ENCODE measurements at places on chromosomes 2 and 18. TPM values are rescaled to one million over a fixed set of nuclear protein-coding genes. Genes with fewer than 3 reads are reported as not detected.

DNA sequence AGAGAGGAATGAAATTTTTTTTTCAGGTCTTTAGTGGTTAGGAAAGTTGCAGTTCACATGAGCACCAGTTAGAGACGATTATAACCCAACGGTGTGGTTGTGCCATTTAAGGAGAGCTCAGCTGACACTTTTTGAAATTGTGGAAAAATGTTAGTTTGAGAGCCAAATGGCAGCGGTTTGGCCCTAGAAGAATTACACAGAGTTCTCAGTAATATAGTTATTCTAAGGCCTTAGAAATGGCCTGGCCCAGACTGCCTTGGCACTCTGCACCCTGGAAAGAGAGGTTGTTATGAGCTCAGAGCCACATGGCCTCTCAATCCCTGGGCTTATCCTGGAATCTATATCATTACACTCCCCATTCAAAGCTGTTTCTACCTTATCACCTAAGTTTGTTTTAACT, 117.4 kb downstream of the RHBDD1 start:
- no peaks in the 10 kb centered on the region for H3K27me3 ChIP-seq

GRCh38 chr2:154466226-154466625, 232.3 kb upstream of the KCNJ3 start:
- no peak overlapping the region for H3K27ac ChIP-seq
- DNase-seq, result no peak
- no peak overlapping the region for H3K4me3 ChIP-seq
- H3K36me3 ChIP-seq, result no peaks in the 10 kb centered on the region
- H3K4me1 ChIP-seq, result no peaks in the 10 kb centered on the region

SIX2 gene
- total RNA-seq, result 7.4 TPM

G6PC2 gene
- not detected for total RNA-seq

GRCh38 chr2:235812185-235812665, 318.4 kb downstream of the AGAP1 start:
- DNase-seq, result no peak
- no peaks in the 10 kb centered on the region for H3K4me1 ChIP-seq
- H3K27me3 ChIP-seq, result no peaks in the 10 kb centered on the region
- H3K36me3 ChIP-seq, result no peaks in the 10 kb centered on the region

Measured in astrocyte (in vitro differentiated cells and primary cell).